Hematopoietic multipotent progenitor cell treated with erythropoietin and hydrocortisone succinate and interleukin-3 and kit ligand, for 17 days (in vitro differentiated cells): ENCODE measurements at places on chromosomes 5 and 9.
A peak's percentile ranks its signal among the peaks of the same experiment; 100 is the strongest.

DNA sequence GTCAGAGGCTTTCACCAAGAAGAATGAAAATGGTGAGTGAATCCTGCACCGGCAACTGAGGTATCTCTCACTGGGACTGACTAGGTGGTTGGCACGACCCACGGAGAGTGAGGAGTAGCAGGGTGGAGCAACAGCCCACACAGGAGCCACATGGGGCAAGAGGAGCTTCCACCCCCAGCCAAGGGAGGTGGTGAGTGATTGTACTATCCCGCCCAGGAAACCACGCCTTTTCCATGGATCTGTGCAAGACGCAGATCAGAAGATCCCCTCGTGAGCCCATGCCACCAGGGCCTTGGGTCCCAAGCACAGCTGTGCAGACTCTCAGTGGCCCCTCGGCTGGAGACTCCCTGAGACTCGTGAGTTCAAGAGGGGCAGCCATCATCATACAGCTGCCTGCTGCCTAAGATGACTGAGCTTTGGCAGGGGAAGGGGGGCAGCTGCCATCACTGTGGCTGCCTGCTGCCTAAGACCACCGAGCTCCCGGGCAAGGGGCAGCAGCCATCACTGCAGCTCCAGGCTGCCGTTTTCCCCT is 229.5 kb downstream of the AP3B1 start:
- no peak for DNase-seq

DNA sequence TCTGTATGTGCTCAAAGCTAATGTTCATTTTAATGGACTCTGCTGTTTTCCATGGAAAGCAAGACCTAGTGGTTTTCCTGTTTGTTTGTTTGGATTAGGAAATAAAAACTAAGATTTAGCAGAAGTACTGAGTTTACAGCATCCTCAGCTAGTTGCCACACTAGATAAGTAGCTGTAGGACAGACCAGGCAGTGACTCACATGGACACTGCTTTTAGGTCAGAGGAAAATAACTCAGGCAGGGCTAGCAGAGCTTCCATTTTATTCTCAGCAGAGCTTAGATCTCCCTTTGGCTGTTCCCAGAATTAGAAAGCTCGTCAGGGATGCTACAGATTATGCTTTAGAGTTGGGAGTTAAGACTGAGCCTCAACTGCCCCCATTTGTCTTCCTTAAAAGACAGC is 204.4 kb downstream of the SH3GL2 start:
- DNase-seq, result no peak

DNA sequence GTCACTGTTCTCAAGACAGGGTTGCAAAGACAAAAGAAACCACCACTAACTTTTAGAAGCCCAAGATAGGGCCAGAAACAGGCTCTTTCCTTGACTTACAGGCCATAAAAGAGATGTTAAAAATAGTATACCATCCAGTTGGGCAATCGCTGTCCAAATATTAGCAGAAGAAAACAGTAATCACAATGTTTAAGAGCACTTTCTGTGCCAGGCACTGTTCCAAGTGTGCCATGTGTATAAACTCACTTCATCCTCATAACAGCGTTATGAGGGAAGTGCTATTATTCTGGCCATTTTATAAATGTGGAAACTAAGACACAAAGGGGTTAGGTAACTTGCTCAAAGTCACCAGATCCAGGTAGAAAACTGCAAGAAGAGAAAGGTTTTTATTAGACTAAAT is 111.7 kb downstream of the KCNN2 start:
- DNase-seq, result no peak

- DNase-seq, result no peak
Measured at GRCh38 chr9:31821583-31821982, 562.9 kb upstream of the ACO1 start.

GRCh38 chr9:14887149-14887548 is 23.1 kb downstream of the FREM1 start:
- no peak for DNase-seq

- no peak for DNase-seq
Measured at GRCh38 chr5:5140479-5141338, 579 bp downstream of the ADAMTS16 start.

DNA sequence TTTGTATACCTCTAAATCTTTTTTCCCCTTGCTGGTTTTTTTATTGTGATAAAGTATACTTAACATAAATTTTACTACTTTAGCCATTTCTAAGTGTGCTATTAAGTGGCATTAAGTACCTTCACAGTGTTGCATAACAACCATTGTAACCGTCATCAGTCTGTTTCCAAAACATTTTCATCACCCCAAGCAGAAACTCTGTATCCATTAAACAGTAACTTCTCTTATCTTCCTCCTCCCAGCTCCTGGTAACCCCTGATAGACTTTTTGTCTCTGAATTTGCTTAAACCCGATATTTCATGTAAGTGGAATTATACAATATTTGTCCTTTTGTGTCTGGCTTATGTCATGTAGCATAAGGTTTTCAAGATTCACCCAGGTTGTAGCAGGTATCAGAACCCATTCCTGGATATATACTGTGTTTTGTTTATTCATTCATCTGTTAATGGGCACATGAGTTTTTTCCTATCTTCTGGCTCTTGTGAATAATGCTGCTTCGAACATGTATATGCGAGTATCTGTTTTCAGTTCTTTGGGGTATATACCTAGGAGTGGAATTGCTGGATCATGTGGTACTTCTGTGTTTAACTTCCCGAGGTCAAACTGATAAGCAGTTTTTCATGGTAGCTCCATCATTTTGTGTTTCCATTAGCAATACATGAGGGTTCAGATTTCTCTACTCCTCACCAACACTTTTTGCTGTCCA is 66.4 kb downstream of the EHMT1 start:
- DNase-seq, result no peak

DNA sequence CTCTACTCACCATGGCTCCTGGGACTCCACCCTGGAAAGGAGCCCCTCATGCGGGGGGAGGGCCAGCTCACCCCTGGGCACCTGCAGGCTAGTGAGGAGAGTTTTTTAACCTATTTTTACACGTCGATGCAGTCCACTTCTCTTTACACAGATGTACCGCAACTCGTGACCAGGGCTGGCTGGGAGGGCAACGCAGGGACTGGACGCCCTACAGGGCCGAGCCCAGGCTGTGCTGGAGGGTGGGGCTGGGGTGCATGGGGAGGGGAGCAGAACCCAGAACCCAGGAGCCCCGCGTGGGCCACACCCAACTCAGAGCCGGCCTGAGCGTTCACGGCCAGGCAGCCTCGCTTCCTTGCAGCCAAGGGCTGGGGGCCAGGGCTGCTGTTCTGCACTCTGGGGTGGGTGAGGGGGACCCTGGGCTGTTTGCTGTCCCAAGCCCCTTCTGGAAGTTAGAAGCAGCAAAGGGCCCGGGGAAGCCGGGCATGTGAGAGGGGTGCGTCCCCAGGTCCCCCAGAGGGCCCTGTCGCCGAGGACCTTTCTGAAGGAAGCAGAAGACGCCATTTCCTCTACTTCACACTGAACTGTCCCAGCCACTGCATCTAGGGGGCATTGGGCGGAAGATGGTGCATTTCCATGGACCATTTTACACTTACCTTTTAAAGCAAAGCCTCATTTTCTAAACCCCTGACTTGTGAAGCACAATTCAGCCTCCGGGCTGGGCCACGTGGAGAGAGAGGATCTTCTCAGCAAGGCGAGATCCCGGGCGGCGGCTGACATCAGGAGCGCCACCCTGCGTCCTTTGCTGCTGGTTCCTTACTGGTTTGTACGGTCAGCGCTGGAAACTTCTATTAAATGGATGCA is 90.5 kb downstream of the KCNT1 start:
- no peak for DNase-seq

- DNase-seq, result no peak
Measured at GRCh38 chr5:9601055-9601739, 29.0 kb downstream of the TAS2R1 start.

DNA sequence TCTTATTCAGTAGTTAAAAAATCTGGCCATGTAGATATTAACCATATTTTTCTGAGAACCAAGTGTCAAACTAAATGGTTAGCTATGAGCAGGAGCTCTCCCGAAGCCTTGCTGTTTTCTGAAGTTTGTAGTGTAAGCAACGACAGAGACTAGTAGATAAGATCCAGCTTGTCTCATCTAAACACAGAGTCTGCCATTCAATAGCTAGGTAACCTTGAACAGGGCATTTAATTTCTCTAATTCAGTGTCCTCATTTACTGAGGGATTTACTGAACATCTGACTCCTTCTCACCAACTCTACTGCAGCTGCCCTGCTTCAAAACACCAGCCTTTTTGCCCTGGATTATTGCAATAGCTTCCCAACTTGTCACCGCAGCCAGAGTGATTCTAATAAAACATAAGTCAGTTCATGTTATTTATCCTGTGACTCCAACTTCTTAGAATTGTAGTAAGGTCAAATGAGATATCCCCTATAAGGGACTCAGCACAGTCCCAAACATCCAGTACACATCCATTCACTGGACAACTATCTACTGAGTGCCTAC is 337.0 kb downstream of the PLK2 start:
- no peak for DNase-seq

GRCh38 chr5:6059137-6059800 is 319.1 kb downstream of the MED10 start:
- no peak for DNase-seq

- DNase-seq, result no peak
Measured at GRCh38 chr9:13354733-13355132, 75.2 kb upstream of the MPDZ start.

- peak; percentile 85 for DNase-seq
Measured at GRCh38 chr5:91419571-91420537, 36.7 kb upstream of the ARRDC3 start.

GRCh38 chr5:73302797-73303147 is 129.8 kb downstream of the TMEM174 start:
- no peak for DNase-seq

GRCh38 chr9:97744710-97745708 is 47.9 kb upstream of the XPA start:
- DNase-seq, result no peak

DNA sequence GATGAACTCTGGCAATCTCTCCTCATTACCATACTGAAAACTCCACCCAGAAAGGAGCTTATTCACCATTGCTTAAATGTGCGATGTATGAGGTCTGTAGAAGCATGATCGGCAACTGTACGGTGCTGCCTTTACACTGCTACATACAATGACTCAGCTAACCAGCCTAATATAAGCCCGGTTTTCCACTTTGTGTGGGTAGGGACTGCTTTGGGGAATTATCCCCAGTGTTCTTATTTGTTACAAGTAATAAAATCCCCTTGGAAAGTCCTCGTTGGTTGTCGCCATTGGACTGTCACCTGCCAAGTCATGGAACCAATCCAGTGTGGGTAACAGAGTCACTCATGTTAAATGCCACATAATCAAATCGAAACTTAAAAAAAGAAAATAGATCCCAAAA is 23.5 kb upstream of the TENT2 start:
- no peak for DNase-seq

DNA sequence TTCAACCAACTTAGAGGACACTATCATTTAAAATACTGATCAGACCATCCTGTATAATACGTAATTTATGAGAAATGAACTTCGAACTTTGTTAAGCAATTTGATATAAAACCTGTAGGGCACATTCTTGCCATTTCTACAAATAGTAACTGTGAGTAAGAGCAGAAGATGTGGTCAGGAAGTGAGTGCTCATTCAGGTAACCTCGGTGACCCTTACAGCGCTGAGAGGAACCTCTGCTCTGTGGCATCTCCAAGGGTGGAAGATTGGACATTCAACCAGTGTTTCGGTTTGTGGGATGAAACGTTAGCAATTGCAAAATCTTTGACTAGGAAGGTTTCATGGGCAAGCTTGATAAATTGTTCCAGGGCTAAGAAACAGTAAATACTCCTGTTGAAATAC is 194.8 kb upstream of the IRX2 start:
- DNase-seq, result no peak

- DNase-seq, result no peak
Measured at GRCh38 chr5:78546276-78546996, 102.1 kb downstream of the LHFPL2 start.

DNA sequence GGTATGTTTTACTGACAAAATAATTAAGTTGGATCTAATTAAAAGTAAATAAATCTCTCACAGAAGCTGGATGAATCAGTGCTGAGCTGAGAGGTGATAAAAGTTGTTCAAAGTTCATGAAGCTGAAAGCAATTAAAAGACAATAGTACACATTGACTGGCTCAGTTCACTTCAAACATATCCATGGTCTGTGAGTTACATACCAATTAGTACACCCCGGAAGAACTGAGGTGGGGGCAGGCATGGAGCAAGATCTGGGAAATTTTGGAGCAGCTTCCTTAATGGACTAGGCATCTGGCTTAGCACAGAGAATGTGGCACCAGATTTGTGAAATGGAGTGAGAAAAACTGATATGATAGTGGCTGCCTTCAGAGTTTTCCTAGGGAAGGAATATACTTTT is 152.7 kb downstream of the ATP10B start:
- no peak for DNase-seq

DNA sequence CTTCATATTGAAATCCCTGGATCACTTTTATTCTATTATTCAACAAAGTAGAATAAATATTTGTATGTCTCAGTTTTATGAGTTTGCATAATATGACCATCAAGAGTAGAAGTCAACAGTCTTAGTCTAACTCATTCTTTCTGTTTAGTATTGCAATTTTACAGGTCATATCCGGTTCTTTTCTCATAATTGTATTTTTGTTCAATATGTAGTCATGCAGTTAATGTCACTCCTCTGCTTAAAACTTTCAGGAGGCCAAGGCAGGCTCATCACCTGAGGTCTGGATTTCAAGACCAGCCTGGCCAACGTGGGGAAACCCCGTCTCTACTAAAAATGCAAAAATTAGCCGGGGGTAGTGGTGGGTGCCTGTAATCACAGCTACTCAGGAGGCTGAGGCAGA is 148.4 kb upstream of the TRPM3 start:
- DNase-seq, result no peak

DNA sequence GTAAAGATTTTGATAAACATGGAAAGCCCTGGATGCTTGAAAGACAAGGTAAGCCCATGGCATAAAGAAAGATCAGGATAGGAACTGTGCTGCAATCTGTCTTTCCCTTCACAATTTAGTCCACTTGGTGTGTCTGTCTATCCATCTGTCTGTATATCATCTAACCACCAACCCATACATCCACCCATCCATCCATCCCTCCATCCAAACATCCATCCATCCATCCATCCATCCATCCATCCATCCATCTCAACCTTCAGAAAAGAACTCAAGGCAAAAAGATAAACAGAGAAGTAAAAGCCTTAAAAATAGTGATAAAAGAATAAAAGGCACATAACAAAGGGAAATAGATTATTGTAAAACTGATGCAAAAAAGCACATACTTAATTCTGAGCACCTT is 15.1 kb upstream of the TRIO start:
- DNase-seq, result no peak

GRCh38 chr5:5888284-5888683 is 465.8 kb downstream of the ICE1 start:
- no peak for DNase-seq

DNA sequence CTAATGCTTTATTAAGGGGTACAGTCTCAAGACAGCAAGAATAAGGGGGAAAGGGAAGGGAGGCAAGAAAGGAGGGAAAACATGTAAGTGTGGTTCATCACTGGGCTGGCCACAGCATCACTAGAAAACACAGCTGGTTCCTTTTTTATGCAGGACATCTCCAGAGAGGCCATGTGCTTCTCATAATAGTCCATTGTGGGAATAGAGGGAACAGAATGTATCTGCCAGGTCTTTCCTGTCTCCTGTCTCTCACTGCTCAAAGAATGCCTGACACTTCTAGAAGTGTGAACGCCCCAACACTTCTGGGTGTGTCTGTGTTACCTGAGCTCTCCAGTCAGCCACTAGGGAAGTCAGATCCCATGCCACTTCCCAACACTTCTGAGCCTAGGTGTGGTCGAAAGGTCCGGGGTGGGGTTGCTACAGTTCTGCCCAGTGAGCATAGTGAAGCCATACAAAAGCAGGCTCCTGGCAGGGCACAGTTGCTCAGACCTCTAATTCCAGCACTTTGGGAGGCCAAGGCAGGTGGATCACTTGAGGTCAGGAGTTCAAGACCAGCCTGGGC is 255.6 kb upstream of the SLC30A5 start:
- DNase-seq, result no peak

GRCh38 chr9:83598487-83598886 is 24.5 kb upstream of the IDNK start:
- DNase-seq, result no peak
